ENCODE measurements at places on chromosomes 11 and 22.

DNA sequence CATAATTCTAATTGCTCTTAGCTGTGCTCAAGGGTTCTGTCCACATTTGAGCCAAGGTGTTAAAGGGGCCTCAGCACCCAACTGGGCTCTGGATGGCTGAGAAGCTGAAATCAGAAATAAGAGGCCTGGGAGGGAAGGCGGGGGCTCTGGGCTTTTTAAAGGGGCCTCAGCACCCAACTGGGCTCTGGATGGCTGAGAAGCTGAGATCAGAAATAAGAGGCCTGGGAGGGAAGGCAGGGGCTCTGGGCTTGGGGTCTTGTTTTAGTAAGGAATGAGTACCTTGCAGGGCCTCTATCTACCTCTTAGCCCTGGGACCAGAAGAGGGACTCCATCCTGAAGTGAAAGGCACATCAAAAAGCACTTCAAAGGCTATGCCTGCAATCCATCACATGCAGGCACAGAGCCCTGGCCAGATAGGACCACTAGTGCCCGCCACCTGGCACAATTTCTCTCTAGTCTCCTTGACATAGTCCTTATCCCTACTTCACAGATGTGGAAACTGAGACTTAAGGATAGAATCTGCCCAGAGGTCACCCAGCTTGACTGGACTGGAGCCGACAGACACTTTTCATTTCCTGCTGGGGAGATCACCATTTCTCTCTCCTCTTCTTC lies 35.6 kb downstream of the DKK3 start:
- no peak for DNase-seq

- DNase-seq: no peak
Measured at GRCh38 chr11:18749681-18750319, 23.8 kb upstream of the IGSF22 start.

- DNase-seq: no peak
Measured at GRCh38 chr11:109731451-109731850, 309.5 kb downstream of the C11orf87 start.

DNA sequence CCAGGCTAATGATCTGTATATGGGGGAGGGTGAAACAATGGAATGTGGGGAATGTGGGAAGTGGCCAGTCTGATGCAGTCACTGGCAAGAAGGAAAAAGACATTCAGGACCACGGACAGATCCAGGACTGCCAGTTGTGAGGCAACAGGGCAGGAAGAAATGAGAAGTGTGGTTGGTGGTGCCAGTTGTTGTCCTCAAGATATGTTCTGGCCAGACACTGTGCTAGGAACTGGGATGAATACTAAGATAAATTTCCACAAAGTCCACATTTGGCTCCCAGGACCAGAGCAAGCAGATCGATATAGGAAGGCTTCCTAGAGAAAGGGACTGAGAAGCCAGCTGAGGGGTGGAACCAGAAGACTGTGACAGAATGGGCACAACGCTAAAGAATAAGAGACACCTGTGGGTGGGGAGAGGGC lies 6.8 kb upstream of the TPBGL start:
- no peak for DNase-seq
